ENCODE measurements at places on chromosomes 3 and 15.
A peak's percentile ranks its signal among the peaks of the same experiment; 100 is the strongest.

GRCh38 chr3:136624894-136625815 is 127.0 kb downstream of the STAG1 start:
- DNase-seq, result no peak

DNA sequence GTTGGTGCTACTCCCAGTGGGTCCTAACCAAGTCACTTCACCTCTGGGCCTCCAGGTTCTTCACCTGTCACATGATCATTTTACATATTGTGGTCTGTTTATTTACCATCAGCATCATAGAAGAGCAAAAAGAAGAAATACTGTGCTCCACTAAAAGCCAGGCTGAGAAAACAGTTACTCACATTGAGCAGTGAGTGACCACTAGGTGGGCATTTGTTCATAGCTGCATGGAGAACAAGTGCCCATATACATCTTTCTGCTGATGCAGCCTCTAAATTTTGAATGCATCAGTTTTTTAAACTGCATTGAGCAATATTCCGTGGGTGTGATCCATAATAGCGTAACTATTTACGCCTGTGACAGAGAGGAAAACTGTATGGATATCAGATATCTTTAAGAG is 76.2 kb downstream of the DCUN1D1 start:
- no peak for DNase-seq

GRCh38 chr15:60265057-60265456 is 132.7 kb downstream of the ANXA2 start:
- no peak for DNase-seq

DNA sequence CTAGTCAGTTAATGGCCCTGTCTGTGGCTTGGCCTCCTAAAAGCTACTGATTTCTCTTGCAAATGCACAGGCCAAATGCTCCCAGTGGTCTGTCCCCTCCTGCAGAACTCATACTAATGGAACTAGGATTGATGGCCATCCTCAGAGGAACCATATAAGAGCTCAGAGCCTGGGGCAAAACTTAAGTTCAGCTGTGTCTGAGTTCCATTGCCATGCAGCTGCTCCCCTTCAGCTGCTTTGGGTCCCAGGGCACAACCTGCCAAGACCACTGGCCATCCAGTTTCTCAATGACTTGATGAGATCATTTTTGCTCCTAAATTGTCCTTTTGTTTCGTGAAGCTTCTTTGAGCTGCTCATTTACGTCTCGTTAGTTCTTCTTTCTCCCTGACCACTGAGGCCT is 529.5 kb upstream of the TBL1XR1 start:
- DNase-seq, result no peak

GRCh38 chr3:143121241-143122088 is 1.9 kb downstream of the CHST2 start:
- peak; percentile 67 for DNase-seq

DNA sequence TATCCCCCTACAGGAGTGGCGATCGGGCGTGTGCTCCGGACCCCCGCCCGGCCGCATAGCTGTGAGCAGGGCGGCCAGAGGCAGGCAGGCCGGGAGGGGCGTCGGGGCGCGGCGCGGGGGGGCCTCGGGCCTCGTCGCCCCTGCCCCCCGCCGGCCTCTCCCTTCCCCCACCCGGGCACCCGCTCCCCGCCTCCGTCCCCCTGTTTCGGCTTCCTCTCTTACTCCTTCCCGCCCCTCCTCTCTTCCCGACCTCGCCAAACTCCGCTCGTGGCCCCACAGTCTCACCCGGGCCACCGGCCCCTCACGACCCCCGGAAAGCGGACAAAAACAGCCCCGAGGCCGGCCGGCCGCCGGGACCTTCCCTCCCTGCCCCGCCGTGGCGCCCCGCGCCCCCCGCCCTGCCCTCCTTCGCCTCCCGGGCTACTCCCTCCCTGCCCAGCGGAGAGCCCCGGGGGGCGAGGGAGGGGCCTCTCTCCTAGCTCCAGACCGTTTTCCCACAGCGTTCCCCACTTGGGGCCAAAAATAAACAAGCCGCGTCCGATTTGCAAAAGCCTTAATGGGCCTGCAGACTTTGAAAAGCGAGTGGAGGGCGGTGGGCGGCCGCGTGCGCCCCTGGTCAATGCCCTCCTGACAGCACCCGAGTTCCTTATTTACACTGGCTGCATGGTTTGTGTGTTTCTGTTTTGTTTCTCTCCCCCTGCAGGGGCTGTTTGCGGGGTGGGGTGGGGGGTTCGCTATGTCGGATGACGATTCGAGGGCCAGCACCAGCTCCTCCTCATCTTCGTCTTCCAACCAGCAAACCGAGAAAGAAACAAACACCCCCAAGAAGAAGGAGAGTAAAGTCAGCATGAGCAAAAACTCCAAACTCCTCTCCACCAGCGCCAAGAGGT is 1.0 kb downstream of the UBE2E1 start:
- DNase-seq, result peak; percentile 7

- DNase-seq, result no peak
Measured at GRCh38 chr3:101677436-101678286, 729 bp upstream of the ZBTB11 start.

DNA sequence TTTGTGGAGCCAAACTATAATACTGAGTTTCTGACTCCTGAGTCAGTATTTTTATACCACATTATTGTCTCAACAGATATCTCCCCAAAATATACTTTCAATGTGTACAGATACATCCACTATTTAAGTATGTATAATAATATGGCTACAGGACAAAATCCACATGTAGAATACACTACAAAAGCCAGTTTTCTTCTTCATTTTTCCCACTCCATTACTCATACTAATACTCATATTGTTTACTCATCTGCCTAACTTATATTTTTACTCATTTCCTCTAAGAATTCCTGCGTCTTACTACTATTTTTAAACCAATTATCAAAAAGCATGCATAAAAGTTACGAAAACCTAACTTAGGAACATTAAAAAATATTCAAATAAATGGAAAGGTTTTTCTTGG is 440.8 kb downstream of the ZNF385D start:
- DNase-seq, result no peak

- DNase-seq, result no peak
Measured at GRCh38 chr15:44804298-44805046, 68.1 kb downstream of the TRIM69 start.

- DNase-seq, result no peak
Measured at GRCh38 chr3:49533786-49534519, 20.3 kb upstream of the BSN start.

DNA sequence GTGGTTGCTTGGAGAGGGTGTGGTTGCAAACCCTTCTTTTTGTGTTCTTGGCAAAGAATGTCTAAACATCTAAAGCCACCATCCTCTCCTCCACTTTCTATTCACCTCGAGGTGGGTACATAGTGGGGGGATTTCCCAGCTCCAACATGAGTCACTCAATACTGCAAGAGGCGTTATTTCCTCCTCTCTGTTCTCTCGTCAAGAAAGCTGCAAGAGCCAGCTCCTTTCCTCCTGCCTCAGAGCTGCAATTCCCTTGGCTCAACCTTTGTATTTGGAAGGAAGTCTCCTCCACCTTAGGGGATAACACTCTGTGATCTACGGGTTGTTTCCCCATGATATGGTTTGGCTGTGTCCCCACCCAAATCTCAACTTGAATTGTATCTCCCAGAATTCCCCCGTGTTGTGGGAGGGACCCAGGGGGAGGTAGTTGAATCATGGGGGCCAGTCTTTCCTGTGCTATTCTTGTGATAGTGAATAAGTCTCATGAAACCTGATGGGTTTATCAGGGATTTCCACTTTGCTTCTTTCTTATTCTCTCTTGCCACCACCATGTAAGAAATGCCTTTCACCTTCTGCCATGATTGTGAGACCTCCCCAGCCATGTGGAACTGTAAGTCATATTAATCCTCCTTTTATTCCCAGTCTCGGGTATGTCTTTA is 138.4 kb downstream of the PLCL2 start:
- peak; percentile 50 for DNase-seq

DNA sequence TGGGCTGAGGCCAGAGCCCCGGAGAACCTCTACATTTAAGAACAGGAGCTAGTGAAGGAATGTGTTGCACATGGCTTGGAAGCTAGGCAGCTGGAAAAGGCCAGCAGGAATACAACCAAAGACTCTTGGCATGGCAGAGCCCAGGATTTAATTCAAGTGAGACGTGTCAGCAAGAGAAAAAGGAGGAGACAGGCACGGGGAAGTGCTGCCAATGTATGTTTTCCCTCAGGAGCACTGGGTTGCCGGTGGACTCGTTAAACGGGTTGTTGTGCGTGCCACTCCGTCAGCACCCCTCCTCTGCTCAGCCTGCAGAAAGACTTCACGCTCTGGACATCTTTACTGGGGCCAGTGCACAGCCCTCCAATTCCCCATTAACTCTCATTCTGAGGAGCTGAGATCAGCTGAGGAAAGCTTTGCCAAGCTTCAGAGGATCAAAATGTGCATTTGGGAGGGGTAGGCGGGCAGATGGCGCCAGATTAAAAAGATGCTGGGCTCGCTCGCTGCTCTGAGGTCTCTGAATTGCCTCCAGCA is 103.7 kb downstream of the PDZRN3 start:
- DNase-seq, result no peak

- DNase-seq, result peak; percentile 43
Measured at GRCh38 chr15:40310001-40310959, 2.5 kb upstream of the PLCB2 start.

DNA sequence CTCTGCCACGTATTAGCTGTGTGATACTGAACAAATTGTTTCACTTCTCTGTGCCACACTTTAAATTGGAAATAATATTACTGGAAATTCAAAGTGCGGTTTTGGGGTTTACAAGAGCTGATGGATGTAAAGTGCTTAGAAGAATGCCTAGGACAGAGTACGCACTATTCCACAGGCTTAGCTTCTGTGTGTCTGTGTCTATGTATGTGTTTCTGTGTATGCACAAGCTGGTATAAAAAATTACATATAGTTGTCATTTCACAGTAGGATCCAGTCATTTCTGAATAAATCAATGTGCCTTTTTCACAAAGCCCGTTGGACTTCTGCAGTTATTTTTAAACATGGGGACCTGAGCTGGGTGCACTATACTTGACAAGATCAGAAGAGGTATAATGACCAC is 370.4 kb downstream of the TUSC7 start:
- no peak for DNase-seq

GRCh38 chr15:77348511-77348910 is 71.4 kb downstream of the PEAK1 start:
- no peak for DNase-seq

DNA sequence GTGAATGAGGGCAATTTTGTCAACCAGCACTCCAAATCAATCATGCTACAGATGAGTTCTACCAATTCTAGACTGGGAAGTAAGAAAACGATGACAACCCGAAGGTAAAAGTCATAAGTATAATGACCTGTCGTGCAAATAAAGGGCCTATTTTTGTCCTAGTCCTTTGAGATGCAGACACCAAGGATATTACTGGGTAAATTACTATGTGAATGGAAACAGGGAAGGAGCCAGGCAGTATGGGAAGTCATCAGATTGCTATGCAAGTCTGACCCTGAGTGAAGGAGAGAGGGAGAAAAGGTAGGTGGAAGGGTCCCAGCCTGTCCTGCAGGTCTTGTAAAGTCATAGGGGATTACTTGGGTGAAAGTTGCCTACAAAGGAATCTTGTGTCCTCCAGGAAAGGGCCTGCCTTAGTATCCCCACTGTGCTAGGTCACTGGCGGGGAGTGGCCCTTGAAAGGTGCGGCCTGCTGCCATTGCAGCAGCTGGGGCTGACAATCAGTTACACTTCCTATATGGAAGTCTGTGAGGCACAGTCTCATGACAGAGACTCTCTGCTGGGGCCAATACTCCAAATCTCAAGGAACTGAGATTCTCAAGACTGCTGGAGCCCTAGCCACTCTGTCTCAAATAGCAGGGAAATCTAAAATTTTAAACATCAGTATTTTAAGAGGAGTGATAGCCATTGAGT is 149.9 kb upstream of the SLC2A2 start:
- DNase-seq, result no peak
